ENCODE measurements at places on chromosomes 4 and X. TPM values are rescaled to one million over a fixed set of nuclear protein-coding genes. Genes with fewer than 3 reads are reported as not detected.
A peak's percentile ranks its signal among the peaks of the same experiment; 100 is the strongest.

DNA sequence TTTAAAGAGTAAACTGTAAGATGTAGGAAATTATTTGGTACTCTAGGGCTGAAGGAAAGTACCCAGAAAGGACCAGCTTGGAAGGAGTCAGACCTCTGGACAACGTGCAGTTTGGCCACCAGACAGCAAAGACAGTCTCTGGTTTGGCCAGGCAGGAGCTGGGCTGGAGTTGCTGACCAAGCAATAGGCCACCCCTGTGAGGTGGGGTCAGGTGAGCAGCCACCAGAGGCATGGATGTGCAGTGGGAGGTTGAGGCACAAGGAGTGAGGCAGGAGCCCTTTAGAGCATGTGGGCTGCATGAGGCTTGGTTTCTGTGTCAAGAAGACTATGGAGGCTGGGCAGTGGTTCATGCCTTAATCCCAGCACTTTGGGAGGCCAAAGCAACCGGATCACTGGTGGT lies 17.7 kb upstream of the MRFAP1 start:
- no peak for DNase-seq

DNA sequence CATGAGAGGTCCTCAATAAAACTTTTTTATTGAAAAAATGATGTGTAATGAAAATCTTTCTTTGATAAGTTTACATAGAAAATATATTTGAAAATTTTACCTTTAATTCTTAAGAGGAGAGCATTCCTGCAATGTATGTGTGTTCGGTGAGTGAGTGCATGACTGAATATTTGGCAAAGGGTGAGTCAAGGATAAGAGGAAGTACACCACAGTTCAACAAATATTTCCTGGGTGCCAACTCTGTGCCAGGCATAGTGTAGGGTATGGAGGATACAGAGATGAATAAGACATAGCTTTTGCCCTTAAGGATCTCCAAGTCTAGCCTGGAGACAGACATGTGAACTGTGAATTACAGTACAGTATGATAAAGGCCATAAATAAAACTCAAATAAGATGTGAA lies 84.7 kb upstream of the GPR101 start:
- no peak for DNase-seq

DNA sequence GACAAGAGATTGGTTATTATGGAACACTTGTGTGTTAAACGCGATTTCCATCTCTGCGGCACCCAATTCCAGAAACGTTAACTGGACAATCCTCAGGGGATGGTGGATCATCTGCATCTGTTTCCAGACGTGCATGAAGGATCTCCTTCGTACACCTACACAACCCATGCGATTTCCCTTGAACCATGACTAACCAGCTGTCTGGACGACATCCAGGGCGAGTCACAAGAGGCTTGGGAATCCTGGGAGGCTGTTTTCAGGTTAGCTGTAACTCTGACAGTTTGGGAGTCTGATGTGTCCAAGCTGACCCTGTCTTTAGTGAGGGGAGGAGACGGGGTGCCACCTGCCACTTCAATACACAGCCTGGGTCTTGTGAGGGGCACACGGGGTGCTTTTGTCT lies 84.5 kb downstream of the GATB start:
- DNase-seq: no peak

GRCh38 chr4:102625232-102625930 lies 124.2 kb downstream of the NFKB1 start:
- DNase-seq: no peak

DNA sequence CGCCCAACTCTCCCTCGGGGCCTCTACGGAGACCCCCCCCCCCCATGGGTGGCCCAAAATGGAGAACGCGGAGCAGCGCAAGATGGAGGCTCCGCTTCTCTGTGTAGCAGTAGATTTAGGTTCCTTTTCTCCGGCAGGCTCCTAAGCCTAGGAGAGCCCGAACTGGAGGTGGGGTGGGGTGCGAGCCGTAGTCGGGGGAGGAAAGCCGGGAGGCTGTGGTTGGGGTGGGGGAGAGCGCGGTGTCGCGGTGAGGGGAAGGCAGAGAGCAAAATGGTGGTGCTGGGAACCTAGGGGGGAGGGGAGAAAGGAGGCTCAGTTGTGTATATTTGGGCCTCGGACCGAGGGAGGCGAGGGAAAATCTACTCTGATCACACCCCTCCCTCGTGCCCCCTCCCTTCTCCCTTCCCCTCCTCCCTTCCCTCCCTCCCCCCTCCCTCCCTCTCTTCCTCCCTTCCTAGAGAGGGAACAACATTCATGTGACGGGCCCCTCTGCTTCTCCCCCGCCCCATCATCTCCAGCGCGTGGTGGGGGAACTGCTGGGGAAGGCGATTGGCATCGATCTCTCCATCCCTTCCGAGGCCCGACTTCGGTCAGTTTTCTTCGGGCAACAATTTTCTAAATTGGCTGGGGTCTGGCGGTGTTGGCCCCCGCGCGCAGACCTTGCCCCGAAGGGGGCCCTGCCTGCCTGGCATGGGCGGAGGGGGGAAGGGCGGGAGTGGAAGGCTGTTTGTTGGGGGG lies at the start of gene STAG2:
Gene STAG2, plus strand, starts transcription at position 439 of the 738 bp plus-strand sequence. CDS start 60,922 bp downstream, outside the sequence.
- DNase-seq: peak; percentile 74

DNA sequence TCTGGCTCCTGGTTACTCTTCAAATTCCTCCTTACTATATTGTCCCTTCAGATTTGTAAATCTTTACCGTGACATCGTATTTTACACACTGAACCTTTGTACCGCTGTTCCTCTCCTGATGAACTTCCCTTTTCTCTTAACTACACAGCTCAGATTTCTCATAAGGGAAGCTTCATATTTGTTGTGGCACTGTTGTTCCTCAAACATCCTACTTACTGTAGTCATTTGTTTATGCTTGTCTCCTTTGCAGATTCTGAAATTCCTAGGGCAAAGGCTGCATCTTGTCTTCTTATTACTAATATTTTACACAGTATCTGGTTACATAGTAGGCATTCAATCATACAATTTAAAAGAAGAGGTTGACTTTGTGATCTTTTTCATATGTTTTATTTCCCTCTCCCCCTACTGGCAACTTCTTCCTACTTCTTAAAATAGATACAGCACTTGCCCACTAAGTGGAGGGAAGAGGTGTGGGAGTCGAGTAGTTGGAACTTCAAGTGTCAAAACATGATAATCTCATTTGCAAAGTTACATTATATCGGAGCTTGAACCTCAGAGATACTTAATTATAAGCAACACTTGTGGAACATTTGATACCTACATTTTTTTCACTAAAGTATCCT lies 50.0 kb downstream of the TET2 start:
- DNase-seq: no peak

DNA sequence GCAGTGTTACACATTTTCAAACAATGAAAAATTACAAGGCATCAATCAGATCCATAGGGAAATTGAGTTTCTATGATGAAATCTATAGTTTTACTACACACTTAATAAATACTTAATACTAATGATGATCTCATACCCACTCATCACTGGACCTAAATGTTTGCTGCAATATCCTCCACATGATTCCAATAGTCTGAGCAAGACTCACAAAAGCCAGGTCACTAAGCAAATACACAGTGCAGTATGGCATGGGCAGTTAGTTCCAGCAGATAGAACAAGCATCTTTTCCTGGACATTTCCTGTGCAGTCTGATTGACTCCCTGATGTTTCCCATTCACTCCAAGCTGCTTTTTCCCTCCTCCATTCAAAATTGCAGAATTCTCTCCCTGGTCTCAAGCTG lies 109.0 kb upstream of the ATOH1 start:
- no peak for DNase-seq

DNA sequence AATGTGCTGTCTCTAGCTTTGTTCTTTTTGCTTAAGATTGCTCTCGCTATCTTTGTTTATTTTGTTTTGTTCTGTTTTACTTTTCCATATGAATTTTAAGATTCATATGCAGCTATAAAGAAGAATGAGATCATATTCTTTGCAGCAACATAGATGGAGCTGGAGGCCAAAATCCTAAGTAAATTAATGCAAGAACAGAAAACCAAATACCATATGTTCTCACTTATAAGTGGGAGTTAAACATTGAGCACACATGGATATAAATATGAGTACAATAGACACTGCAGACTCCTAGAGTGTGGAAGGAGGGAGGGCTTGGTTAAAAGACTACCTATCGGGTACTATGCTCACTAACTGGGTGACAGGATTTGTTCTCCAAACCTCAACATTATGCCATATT lies 237.8 kb downstream of the TRAM1L1 start:
- no peak for DNase-seq

- DNase-seq: no peak
Measured at GRCh38 chrX:71541210-71542022, 8.5 kb downstream of the OGT start.

GRCh38 chr4:137070614-137071013 lies 461.7 kb downstream of the PCDH18 start:
- DNase-seq: no peak

DNA sequence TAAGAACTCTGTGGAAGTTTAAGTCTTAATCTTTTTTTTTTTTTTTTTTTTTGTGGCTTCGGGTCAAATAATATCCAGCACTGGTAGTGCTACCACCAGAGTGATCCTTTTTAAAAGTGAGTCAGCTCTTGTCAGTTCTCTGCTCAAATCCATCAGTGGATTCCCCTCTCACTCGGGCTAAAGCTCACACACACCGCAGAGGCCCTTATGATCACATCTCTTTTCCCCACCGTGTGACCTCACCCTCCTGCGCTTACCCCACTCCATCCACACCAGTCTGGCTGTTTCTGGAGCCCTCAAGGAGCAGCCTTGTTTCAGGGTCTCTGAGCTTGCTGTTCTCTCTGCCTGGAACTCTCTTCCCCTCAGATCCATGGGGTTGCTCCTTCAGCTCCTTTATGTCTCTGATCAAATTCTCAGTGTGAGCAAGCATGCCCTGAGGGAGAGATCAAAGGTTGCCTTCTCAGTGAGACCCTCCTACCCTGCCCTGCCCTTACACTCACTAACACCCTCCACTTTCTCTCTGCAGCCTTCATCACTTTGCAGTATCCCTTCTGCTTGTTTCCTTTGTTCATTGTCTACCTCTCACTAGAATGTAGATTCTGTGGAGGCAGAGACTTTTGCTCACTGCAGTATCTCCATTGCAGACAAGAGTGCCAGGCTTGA lies 19.8 kb upstream of the BEND4 start:
- no peak for DNase-seq

DNA sequence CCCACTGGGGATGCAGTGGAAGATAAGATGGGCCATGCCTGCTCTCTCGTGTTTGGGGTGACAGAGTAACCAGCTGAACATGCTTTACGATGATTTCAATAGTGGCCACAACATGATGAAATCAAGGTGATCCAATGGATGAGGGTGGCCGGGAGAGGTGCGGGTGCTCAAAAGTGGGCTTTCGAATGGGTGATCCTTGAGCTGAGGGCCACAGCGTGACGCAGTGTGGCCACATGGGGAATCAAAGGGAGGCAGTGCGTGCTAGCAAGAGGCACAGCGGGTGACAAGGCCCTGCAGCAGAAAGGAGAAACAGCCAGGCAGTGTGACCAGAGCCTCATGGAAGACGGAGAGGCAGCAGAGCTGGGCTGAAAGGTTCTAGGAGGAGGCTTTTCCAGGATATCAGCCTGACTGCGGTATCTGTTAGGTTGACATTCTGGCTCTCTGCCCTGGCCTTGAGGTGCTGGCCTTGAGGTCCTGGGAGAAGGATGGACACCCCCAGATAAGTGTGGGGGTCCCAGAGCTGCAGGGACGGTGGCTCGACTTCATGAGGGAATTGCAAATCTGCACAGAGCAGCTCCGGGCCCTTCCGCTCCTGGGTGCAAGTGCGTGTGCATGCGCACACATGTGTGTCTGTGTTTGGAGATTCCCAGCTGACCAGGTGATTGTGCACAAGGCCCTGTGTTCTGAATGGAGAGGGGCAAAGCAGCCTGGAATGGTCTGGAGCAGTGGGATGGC lies 38.0 kb upstream of the GPR78 start:
- no peak for DNase-seq

DNA sequence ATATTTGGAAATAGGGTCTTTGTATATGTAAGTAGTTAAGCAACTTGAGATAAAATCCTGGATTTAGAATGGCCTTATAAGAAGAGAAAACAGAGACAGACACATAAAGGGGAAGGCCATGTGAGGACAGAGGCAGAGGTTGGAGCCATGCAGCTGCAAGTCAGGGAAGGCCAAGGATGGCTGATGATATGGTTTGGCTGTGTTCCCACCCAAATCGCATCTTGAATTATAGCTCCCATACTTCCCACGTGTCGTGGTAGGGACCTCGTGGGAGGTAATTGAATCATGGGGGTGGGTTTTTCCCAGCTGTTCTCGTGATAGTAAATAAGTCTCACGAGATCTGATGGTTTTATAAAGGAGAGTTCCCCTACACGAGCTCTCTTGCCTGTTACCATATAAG lies 76.3 kb downstream of the STK32B start:
- DNase-seq: no peak

GRCh38 chrX:119996069-119996468 lies 52.5 kb upstream of the NKAP start:
- DNase-seq: no peak

GRCh38 chrX:13000301-13000811 lies 25.4 kb downstream of the TMSB4X start:
- DNase-seq: no peak

DNA sequence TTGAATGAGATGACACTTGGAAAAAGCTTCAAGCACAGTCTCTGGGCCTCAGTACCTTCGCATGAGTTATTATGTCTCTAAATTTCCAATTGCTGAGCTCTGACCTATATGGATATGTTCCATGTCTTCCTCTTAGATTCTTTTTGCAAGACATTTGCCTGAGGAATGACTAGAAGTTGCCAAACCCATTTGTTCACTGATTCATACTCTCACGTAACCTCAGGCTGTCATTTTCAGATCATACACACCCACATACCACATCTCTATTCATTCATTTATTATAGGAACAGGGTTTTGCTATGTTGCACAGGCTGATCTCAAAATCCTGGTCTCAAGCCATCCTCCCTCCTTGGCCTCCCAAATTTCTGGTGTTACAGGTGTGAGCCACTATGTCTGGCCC lies 2137.1 kb upstream of the TENM3 start:
- DNase-seq: no peak

DNA sequence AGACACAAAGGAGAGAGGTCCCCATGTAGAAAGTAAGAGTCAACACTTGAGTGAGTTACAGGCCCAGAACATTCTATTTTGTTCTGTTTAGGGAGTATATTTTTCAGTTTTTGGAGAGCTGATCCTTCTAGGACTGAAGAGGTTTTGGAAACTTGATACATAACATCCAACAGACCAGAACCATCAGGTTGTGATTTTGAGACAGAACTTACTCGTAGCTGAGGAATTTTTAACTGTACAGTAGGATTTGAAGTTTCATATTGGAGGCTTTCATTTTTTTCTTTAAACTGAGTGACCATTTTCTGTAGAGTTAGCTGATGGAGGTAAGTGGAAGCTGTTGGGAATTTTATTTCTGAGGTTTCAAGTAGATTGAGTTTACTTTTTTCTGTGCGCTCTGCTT lies 73.3 kb downstream of the NCAPG start:
- DNase-seq: no peak

The WDFY3 gene
- polyA plus RNA-seq: 56.0 TPM

The XAGE1B gene
- not detected for polyA plus RNA-seq

The GPRIN3 gene
- polyA plus RNA-seq: 6.7 TPM

The DCAF4L1 gene
- 0.11 TPM for polyA plus RNA-seq

The SOX3 gene
- not detected for polyA plus RNA-seq

The EDA2R gene
- 0.92 TPM for polyA plus RNA-seq

The TGIF2LX gene
- not detected for polyA plus RNA-seq

The ARAP2 gene
- polyA plus RNA-seq: 7.7 TPM

The LAS1L gene
- polyA plus RNA-seq: 53.1 TPM

The OGT gene
- 308 TPM for polyA plus RNA-seq

The FAM47B gene
- not detected for polyA plus RNA-seq

Data from left renal cortex interstitium (tissue), 4 donors.